Upper lobe of left lung (tissue), 6 donors: ENCODE measurements at places on chromosomes 11 and 22. TPM values are rescaled to one million over a fixed set of nuclear protein-coding genes. Genes with fewer than 3 reads are reported as not detected.
A peak's percentile ranks its signal among the peaks of the same experiment; 100 is the strongest.

GRCh38 chr11:133942577-133942976 is 14.2 kb downstream of the IGSF9B start:
- no peak for DNase-seq

GRCh38 chr11:57491371-57492061 is 24.0 kb downstream of the SLC43A1 start:
- no peak for DNase-seq

DNA sequence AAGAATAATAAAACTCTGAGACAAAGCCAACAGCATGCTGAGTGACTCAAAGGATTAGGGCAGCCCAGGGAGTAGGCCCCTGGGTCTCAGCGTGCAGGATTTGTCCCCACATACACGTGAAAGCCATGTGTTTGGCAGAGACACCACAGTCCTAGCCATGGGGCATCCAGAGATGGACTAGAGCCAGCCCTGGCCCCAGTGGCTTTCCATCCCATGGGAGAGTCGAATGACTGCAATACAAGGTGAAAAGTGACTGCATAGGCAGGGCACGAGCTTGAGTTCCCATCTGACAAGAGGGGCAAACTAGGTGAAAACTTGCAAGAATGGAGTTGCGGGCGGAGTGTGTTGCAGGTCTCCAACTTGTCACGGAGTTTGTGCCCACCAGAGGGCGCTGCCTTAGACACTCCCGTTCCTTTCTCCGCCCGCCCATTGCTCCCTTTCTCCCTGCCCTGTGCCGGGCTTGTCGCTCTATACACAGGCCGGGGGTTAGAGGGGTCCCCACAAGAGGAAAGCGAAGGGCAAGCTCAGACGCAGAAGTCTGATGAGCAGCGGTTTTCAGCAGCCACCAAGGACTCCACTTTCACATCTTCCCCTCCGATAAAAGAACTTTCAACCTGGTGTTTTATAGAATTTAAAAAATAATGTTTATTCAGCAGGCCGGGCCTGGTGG is 24.2 kb downstream of the TSKU start:
- DNase-seq: peak; percentile 87

- no peak for DNase-seq
These were observed 8.7 kb upstream of the SMIM35 start for GRCh38 chr11:118095493-118095892.

The UPK3A gene
- not detected for total RNA-seq

GRCh38 chr11:69576069-69576782 is 64.7 kb upstream of the CCND1 start:
- DNase-seq: no peak

- no peak for DNase-seq
These were observed 44.8 kb upstream of the TUB start for GRCh38 chr11:8036002-8036802.

DNA sequence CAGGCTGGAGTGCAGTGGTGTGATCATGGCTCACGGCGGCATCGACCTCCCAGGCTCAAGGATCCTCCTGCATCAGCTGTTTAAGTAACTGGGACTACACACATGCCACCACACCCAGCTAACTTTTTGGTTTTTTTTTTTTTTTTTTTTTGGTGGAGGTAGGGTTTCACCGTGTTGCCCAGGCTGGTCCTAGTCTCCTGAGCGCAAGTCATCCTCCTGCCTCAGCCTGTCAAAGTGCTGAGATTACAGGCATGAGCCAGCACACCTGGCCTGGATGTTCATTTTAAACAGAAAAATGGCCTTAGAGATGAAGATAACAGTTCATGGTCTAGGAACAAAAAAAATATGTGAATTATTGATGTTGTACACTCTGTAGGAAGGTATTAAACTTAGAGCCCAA is 13.6 kb upstream of the SLC25A18 start:
- no peak for DNase-seq

DNA sequence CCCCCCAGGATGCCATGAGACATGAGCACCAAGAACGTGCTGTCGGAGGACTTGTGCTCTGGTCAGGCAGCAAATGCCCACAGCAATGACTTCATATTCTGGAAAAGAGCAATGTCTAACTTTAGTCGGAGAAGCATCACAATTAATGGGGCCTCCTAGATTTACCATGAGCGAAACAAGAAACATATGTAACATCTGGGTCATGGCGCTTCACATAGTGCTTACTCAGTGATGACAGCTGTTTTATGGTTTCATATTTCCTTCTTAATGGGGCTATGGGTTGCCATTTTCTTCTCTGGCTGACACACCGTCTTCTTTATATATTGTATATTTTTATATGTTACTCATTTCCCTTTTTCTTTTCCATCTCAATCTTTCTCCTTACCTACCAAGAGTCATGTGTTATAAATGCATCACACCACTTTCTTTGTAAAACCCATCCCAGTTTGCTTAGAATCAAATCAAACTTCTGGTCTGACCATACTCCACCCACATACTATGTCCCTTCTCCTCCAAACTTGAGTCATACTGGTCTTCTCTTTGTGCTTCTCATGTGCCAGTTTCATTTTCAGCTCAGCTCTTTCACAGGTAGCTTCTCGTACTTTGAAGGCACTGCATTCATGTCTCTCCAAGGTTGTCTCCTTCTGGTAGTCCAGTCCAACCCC is 9.4 kb upstream of the CASP12 start:
- DNase-seq: no peak

DNA sequence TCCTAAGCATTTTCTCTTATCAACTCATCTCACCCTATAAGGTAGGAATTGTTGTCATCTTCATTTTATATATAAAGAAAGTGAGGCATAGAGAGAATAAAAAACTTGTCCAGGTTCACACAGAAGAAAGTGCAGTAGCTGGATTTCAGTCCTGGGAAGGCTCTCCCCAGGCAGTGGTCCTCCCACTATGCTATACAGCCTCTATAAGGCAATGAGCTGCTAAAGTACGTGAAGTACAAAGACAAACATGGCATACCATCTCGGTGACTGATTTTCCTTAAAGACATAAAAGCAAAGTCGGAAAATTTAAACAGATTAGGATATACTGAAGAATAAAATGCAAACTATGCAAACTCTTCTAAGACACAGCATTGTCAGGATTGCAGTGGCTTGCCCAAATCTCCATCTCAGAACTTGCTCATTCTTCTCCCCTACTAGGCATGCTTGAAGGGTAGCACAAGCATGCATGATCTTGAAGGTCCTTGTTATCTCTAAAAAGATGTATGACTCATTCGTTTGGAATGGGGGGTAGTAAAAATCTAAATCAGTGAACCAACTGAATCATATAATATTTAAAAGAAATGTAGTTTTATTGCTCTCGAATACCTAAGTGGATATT is 97.8 kb upstream of the CSNK2A3 start:
- no peak for DNase-seq

- no peak for DNase-seq
These were observed 444.9 kb upstream of the DDI1 start for GRCh38 chr11:103591554-103591953.

- no peak for DNase-seq
These were observed 34.5 kb downstream of the ELF5 start for GRCh38 chr11:34478845-34479663.

- DNase-seq: no peak
These were observed 39.5 kb upstream of the CHRNA10 start for GRCh38 chr11:3710485-3711259.

DNA sequence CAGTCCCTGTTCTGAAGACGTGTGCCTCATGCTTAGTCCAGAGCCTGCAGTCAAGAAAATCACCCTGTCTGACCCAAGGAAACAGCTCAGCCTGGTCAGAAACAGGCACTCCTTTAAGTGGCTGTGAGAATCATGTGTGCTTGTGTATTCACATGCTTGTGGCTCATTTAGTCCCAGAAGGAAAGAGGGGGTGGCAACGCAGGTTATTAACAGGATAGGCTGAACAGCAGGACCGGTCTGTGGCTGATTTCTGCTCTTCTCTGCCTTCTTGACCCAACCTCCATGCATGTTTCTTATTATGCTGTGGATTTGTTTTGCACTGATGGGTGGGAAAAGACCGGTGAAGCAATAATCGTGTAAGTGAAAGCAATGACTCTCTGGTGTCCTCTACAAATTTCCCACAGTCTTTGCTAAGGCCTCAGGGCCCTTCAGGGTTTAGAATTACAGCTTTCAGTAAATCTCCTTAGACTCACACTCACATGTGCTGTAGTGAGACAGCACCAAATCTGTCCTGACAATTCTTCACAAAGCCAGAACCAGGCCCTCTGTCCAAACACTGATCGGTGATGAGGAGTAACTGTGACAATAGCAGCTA is 288.1 kb downstream of the ETS1 start:
- peak; percentile 47 for DNase-seq
